ENCODE measurements at places on chromosomes 4 and X.
A peak's percentile ranks its signal among the peaks of the same experiment; 100 is the strongest.

GRCh38 chrX:43375136-43375535 is 281.0 kb upstream of the MAOA start:
- no peak for DNase-seq

- no peak for DNase-seq
Measured at GRCh38 chr4:62193761-62194160, 993.6 kb downstream of the ADGRL3 start.

DNA sequence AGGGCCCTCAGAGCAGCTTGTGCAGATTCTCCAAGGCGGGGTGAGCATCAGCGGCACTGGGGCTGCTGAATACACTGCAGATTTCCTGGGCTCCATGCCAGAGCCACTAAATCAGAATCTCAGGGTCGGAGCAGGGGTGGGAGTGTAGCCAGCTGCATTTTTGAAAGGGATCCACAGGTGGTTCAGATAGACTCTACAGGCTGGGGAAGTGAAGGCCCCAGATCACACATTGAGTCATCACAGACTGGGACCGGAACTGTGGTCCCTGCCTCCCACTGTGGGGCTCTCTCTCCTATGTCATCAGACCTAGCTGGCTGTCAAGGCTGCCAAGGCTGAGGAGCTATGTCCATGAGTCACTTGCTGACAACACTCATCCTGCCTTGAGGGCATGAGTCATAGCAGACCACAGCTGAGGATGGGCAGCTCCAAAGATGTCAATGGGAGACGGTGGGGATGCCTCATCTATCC is 162.3 kb upstream of the MAMLD1 start:
- peak; percentile 13 for DNase-seq

DNA sequence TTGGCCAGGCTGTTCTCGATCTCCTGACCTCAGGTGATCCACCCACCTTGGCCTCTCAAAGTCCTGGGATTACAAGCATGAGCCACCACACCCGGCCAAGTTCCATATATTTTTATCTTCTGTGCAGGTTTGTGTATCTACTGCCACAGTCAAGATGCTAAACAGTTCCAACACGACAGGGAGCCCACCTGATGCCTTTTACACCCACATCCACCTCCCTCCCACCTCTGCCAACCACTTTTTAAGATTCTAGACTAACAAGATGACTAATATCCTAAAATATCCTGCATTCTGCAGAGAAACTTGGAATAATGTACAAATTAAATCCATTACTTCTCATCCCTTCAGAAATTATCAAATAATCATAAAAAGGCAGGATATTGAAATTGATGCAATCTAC is 19.3 kb upstream of the RPL34 start:
- no peak for DNase-seq

- no peak for DNase-seq
Measured at GRCh38 chr4:28093071-28093470, 1232.4 kb downstream of the STIM2 start.

All from stimulated activated CD4-positive, alpha-beta T cell treated with anti-CD3 and anti-CD28 coated beads, Interleukin-2, amount 100 ng/mL, for 4 hours (primary cell).